ENCODE measurements at places on chromosomes 16 and 17.

GRCh38 chr16:84055366-84055765 is 12.8 kb upstream of the SLC38A8 start:
- DNase-seq, result no peak

- DNase-seq, result no peak
Measured at GRCh38 chr16:26651464-26651863, 415.3 kb upstream of the C16orf82 start.

DNA sequence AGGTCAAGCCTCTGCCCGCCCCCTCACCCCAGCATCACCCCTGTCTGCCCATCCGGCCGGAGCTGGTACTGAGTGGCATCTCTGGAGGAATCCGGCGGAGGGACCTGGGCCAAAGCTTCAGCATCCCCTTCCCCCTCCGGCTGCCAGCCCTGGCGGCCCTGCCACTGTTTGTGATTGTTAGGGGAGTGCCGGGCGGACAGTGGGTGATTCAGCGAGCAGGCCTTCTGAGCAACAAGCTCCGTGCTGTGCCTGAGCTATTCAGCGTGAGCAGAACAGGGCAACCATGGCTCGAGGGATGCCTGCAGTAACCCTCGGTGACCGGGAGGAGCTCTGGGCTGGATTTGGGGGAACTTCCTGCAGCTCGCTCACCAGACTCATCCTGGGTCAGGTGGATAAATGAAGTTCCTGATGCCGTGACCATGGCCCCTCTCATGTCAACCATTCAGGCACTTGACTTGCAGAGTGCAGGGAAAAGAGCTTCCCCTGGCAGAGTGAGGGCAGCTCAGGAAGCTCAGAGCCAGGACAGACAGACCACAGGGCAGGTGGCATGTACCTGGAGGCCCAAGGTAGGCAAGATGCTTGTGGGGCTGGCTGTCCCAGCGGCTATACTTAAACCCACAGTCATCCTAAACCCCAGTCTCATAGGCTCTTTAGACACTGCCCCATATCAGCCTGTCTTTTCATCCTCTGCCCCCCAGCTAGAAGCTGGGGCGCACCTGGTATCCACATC is 24.3 kb upstream of the MLKL start:
- DNase-seq, result peak; percentile 76

- DNase-seq, result no peak
Measured at GRCh38 chr16:67964477-67965131, 3.8 kb downstream of the SLC12A4 start.

DNA sequence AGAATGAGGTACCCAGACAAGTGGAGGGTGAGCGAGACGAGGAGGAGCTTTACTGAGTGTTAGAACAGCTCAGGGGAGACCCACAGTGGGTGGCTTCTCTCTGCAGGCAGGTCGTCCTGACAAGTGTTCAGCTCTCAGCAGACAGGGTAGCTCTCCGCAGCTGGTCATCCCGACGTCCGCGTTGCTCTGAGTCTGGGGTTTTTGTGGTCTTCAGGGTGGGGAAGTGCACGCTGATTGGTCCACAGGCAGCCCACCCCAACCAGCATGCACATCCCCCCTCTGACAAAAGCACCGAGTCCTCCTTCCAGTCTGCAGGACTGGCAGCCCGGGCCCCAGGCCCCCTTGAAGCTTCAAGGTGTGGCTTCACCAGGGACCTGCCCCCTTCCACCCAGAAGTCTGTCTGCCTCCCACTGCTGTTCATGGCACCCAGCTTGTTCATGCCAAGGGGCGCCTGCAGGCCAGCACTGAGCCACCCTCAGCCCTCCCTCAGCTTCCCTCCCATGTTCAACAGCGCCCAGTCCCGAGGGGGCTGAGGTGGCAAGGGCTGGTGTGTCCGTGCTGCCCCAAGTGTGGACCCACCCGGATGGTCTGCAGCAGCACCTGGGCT is 19.9 kb upstream of the WDR45B start:
- DNase-seq, result no peak

GRCh38 chr16:58499615-58500351 is at the start of gene NDRG4:
Gene NDRG4, plus strand, starts transcription at chr16:58500143. Its CDS starts 106 bp downstream, at chr16:58500249.
- peak; percentile 88 for DNase-seq

DNA sequence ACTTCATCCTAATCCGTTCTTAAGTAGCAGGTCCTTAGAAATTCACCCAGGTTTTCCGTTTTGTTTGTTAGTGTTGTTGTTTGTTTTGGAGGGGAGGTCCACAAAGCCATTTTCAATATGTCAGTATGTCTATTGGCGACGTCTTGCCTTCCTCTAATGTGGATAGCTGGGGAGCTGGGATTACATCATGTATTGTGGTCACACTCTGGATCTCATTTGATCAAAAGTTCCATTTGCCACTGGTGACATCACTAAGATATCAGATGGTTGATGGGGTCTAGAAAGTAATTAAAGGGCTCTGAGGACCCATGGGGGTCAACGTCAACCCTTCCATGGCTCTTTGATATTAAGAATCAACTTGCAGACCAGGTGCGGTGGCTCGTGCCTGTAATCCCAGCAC is 2.7 kb upstream of the EPN3 start:
- no peak for DNase-seq

- no peak for DNase-seq
Measured at GRCh38 chr16:90011508-90011819, 7.8 kb downstream of the DBNDD1 start.

DNA sequence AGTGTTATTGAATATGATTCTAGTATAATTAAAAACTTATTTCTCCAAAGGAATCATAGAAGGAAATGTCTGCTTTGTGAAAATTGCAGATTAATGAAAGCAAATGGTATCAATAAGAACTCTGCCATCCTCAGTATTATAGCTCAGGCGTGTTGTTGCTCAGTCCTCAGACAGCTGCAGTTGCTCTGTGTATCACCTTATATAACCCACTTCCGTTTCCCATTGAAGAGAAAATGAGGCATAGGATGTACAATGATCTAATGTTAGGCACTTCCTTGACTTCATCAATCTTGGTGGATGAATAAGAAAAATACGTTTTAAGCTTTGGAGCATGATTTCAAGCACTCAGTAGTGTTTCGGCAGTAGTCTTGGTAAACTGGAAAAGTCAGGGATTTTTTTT is 14.1 kb downstream of the MFSD11 start:
- DNase-seq, result no peak

DNA sequence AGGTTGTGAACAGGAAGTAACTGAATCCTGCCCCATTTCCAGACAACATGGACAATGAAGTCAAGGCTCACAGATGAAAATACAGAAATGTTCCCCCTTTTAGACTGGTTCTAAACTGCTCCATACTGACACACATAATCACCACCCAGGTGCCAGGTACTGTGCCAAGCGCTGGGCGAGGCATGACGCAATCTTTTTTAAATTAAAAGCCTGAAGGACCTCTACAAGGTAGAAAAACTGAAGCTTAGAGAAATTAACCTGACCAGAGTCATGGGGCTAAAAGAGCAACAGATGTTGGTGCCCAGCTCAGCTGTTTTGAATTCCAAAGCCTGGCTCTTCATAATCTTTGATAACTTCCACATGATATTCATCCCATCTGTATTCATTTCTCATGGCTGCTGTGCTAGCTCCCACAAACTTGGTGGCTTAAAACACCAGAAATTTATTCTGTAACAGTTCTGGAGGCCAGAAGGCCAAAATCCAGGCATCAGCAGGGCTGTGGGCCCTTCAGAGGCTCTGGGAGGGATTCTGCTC is 4.9 kb upstream of the RAB11FIP4 start:
- no peak for DNase-seq

GRCh38 chr17:74153821-74154430 is 49.6 kb upstream of the RPL38 start:
- DNase-seq, result no peak

- no peak for DNase-seq
Measured at GRCh38 chr17:56322991-56323390, 169.7 kb downstream of the ANKFN1 start.
